Coronary artery (tissue), 2 donors: ENCODE measurements at places on chromosomes 12 and 14.

DNA sequence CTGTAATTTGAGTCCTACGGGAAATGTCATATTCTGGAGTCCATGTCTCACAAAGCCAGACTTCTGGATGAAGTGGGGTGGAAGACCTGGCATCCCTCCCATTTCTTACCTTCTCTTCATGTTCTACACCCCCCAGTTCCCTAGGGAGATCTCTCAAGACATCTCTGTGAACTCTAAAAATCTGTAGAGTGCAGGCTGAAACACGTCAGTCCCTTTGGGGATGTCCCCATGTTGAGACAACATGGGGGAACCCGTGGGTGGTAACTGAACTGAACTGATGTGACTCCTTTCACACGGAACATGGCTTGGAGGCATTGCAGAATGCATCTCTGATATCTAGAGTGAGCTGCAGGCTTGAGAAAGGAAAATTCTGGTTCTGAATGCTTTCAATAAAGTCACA lies 15.2 kb downstream of the SERPINA12 start:
- DNase-seq = no peak

GRCh38 chr14:101588990-101589389 lies 27.7 kb downstream of the DIO3 start:
- peak; percentile 14 for DNase-seq

GRCh38 chr14:95993768-95994592 lies 45.2 kb upstream of the C14orf132 start:
- no peak for DNase-seq

DNA sequence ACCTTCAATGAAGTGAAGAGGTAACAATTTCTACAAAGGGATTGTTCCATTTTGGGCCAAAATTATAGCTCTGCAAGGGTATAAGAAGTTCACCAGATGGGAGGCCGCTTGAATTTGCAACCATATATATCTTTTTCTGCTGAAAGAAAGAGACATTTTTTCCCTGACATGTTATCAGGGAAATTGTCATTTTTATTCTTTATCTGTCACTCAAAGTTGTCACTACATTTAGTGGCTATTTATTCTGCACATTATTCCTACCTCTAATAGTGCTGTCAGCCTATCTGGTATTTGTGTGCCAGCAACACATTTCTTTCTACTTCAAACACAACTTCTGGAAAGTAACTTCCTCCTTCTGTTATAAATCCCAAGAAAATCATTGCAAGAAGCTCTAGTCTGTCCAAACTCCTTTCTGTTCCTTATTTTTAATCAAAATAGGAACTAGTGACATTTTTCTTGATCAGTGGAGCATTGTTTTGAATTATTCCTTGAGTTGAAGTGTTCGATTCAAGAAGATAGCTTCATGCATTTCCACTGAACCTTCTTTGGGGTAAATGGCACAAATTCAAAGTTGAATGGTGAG lies 137.9 kb upstream of the ATP2B1 start:
- DNase-seq = no peak

GRCh38 chr12:69047990-69048389 lies 115.0 kb upstream of the CPM start:
- no peak for DNase-seq
